ENCODE measurements at places on chromosomes 4 and X.

DNA sequence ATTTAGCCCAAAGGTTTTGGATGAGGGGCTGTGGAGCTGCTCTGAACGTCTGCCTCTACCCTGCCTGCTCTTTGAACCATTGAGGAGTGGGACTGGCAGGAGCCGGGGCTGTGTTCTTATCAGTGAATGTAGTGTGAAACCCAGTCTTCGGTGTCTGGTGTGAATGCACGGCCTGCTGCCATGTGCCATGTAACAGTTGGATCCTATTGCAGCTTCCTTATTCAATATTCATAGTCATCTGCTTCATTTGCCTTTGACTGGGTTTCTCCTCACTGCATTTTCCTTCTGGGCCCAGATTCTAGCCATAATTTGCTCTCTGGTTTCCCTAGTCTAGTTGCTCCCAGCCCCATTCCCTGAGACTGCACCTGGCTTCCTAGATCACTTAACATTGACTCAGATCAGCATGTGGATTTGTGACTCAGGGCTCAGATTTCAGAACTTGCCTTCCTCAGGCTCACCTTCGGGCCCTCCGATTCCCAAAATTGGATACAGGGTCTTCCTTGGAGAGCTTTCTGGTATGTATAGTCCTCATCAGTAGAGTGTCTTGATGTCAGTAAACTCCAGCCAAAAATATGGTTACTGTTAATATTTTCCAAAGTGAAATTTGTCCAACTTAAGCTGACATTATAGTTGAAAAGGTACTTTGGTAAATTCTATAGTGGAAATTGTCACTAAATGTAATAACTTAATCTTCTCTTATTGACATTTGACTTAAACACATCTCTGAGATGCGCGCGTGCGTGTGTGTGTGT is 94.0 kb upstream of the DDIT4L start:
- peak; percentile 25 for DNase-seq

DNA sequence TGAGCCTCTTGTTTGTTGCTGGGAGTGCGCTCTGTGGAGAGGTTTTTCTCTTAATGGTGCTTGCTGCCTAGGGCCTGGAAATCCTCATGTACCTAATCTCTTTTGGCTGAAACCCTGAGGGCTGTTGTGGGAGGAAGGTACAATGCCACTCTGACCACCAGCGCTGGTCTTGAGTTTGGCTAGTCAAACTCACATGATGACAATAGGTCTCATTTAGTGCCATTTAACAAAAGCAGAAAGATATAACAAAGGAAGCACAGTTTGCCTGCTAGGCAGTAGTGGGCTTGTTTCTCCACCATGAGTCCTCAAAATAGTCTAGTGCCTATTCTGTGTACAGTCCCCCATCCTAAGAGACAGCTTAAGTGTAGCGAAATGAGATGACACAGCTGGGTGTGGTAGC is 111.3 kb downstream of the TSPAN7 start:
- DNase-seq, result no peak

GRCh38 chr4:43556262-43556661 is 663.7 kb downstream of the GRXCR1 start:
- DNase-seq, result no peak

DNA sequence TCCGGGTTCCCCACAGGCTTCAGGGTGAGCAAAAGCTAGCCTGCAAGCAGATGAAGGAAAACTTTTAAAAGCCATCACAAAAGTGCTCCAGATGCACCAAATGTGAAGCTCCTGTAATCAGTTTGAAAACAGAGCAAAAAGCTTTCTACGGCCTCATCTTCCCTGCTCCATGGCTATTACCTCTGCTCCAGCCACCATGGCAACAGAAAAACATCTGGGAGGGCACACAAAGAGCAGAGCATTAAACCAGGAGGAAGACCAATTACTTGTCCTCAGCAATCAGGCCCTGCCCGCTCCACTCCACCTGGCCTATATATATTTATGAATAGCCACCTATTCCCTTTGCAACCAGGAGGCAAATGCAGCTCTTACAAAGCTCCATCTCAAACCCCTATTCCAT is 33.6 kb downstream of the TMEM154 start:
- no peak for DNase-seq

DNA sequence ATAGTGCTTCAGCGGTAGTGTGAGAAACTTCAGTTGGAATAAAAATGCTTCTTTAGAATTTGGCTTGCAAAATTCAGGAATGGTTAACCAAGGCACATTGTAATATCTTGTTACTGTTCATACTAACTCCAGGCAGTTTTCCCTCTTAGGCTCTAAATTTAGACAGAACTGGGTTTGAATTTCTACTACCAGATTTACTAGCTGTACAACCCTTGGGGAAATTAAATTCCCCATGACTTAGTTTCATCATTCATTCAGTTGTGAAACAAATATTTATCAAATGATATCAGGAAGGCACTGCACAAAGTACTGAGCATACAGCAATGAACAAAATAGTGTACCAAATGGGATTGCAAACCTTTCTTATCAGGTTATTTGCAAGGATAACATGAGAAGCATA is 135.0 kb upstream of the IL15 start:
- no peak for DNase-seq

GRCh38 chrX:150781677-150782076 is 88.5 kb downstream of the MTMR1 start:
- DNase-seq, result no peak

DNA sequence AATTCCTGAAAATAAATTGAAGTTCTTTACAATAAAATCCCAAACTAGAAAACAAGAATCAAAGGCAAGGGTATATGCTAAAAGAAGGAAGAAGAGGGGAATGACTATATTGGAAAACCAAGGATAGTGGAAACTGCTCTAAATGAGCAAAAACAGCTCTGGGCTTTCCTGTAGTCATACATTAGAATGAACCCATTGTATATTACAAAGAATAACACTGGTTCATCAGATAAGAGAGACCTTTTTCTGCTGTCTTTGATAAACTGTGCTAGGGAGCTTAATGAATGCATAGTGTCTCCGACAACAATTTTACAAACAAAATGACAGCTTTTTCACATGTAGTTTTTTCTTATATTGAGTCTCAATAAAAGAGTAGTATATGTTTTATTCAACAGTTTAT is 26.6 kb downstream of the TLR2 start:
- DNase-seq, result no peak

GRCh38 chr4:20544645-20545044 is 155.6 kb upstream of the PACRGL start:
- peak; percentile 53 for DNase-seq

GRCh38 chr4:168051526-168051925 is 40.8 kb upstream of the ANXA10 start:
- no peak for DNase-seq

DNA sequence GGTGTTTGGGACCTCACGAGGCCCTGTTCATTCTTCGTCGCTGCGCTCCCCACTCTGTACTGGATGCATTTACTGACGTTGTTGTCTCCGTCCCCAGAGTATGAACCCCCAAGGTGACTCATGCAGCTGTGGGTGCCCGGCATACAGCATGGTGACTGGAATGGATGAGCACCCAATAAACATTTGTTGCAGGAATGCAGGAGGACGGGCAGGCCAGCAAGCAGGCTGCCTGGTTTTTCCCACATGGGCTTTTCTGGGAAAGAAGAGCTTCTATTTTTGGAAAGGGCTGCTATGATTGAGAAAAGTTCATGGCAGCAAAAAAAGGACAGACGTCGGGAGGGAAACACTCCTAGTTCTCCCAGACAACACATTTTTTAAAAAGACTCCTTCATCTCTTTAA is 893 bp upstream of the SOD3 start:
- peak; percentile 38 for DNase-seq

- DNase-seq, result peak; percentile 17
Measured at GRCh38 chr4:2177443-2178093, 64.4 kb downstream of the HAUS3 start.

DNA sequence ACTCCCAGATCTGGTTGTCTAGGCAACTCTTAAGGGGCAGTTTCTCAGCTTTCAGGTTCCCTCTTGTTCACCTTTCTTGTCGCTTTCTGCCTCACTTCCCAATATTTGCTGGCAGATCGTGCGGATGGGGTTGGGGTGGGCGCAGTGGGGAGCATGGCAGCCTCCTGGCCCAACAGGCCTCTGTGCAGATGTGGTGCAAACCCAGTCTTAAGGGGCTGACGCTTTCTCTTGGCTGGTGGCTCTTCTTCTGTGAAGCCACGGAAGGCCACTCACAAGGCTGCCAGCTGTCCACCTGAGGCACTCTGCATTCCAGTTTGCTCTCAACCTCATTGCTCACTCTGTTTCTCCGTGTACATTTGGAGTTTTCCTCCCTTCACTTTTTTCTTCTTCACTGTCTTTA is 61.7 kb downstream of the NBDY start:
- DNase-seq, result no peak

GRCh38 chr4:126318376-126318775 is 1003.6 kb downstream of the FAT4 start:
- DNase-seq, result no peak

DNA sequence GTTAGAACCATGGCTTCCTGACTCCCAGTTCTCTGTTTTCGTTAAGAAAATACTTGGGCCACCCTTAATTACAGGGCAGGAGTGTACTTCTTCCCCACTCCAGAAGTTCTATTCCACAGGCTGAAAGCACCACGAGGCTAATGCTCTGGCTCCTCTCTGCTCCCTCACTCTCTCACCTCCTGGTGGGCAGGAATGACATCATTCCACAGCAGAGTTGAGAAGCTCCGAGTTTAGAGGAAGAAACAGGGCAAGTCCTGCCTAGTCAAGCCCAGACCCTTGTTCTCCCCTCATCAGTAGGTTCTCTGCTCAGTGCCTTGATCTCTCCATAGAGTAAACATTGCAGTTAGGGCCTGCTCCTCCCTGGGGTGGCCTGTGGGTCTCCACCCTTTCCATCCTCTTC is 343.8 kb upstream of the CLNK start:
- peak; percentile 63 for DNase-seq

DNA sequence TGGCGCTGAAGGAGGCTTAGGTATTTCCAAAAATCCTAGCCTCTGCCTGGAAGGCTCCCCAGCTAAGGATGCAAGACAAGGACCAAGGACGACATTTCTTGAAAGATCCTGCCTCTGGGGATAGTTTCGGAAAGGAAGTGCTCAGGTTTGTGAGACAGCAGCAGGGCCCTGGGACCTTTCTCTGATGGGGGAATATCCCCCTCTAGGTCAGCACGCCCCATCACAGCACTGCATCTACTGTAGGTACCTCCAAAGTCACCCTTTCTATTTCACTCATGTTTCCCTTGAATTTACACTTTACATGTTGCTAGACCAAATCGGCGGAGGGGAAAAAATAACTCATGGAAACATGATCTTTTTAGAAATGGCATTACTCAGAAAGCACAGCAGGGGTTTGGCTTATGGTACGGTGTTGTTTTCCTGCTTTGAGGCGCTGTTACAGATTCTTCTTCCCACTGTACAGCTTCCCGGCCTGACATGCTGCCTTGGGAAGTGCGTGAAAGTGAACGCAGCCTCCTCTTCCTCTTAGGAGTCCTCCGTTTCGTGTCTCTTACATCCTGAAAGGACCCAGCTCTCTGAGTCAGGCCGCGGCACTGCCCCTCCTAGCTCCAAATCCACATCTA is 77.2 kb upstream of the DHRSX start:
- DNase-seq, result no peak

DNA sequence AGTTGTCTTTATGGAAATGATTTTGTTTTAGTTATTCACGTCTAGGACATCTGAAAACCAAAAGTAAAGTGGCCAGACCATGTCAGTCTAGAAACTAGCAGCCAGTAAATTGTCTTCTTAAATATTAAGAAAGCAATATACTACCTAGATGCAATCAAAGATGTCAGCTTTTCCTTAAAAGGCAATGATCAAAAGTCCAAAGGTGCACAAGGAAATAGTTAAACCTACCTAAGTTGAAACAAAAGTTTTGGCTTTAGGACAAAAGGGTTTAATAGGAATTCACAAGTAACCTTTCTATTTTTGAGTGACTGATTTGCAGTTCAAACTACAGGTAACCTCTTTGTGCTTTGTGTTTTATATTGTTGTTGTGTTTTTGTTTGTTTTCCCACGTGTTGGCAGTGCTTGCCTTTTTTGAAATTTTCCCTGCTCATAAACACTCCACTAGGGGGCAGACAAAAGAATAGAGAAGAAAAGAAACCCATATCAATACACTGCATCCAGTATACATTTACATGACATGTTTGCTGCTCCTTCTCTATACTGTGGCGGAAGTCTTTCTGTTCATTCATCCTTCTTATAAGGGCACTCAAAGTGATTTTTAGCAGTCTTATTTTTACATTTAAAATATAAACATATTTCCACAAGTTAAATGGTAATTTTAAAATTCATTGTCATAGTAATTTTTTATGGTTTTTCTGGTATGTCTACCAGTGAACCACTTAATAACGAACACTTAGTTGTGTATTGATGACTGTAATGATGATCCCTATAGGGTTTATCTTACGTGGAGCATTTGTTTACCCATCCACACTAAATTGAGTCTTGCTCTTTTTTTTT is 62.7 kb downstream of the GAB1 start:
- DNase-seq, result peak; percentile 71

GRCh38 chrX:147736045-147736444 is 175.7 kb upstream of the FMR1 start:
- peak; percentile 16 for DNase-seq

DNA sequence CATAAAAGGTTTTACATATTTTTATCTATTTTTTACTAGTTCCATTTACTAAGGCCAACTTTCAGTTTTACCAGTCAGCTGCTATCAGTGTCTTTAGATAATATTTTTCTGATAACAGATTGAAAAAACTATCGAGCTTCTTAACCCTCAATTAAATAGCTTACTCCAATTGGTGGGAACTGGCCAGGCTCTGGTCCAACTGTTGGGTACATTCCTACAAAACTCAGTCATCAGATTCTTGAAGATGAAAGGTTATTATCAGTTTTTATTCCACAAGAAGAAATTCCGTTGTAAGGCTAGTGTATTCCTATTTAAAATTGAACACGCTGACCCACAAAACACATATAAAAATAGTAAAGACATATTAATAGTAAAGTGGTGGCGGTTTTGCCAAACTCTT is 346.2 kb downstream of the MAPK10 start:
- peak; percentile 18 for DNase-seq

DNA sequence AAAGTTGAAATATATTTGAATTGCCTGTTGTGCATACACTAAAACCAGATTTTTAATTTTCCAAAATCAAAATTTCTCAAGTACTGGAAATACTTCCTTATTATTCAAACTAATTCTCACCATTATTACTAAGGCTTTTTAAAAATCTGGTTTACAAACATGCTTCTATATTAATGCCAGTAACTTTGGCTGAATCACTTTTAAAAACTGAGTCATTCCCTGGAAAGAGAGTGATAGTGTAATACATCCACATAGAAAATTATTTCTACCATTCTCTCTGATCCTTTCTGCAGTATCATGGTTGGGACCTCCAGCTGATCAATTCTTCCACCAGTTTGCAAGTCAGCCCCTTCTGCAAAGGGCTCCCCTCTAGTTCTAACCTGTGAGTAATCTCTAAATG is 165.3 kb upstream of the FAM241A start:
- no peak for DNase-seq

DNA sequence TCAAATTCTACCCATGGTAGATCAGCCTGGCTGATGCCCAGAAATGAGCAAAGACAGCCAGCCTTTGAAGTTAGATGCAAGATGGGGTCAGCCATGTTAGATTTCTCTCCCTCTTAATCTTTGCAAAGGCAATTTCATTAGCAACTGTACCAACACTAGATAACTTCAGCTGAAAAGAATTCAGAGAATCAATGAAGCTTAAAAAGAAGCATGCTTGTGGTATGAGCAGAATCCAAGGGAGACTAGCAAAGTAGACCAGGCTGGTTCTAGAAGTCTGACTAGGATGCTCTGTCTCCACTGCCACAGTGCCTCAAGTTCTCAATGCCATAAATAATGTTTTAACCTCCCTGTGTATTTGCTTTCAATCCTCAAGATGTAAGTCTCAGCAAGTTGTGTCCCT is 247.3 kb downstream of the SLC7A11 start:
- DNase-seq, result no peak
